Naive thymus-derived CD8-positive, alpha-beta T cell (primary cell): ENCODE measurements at places on chromosomes 6 and 20.

DNA sequence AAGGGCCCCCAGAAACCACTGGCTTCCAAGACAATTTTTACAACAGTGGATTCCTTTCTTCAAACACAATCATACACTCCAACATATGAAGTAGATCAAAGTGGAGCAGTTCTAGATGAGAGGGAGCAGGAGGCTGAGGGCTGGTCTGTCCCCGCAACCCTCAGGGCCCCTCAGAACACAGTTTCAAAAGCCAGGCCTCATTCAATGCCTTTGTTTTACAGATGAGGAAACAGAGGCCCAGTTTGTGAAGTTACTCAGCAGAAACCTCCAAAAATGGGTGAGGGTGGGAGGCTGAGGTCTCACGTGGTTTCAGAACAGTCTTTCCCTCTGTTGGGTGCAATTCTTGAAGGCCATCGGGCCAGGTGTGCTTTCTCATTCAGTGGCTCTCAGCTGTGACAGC is 134.9 kb downstream of the SCML4 start:
- no peaks in the 10 kb centered on the region for H3K36me3 ChIP-seq
- peak overlapping the region; percentile 19 for H3K27ac ChIP-seq
- H3K27me3 ChIP-seq = no peaks in the 10 kb centered on the region

DNA sequence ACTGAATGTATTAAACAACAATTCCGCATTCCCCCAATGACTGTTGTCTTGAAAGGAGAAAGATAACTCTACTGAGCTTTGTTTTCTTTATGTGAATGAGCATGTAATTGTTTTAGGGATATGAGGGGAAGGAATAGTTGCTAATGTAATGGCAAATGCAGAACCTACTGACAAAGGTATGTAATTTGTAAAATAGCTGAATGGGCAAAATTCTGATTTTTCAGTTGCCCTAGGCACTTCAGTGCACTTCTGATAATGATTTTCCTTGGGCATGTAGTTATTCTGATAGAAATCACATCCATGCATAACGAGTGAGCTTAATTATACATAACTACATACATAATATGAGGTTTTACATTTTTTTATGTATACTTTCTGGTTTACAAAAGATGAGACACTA is 53.4 kb upstream of the FOXO3 start:
- H3K4me1 ChIP-seq = no peaks in the 10 kb centered on the region
- no peak overlapping the region for H3K27ac ChIP-seq
- H3K36me3 ChIP-seq = peaks cover 63% of the 10 kb centered on the region
- H3K4me3 ChIP-seq = no peak overlapping the region
- no peaks in the 10 kb centered on the region for H3K27me3 ChIP-seq

GRCh38 chr20:63322933-63323273 is 29.9 kb downstream of the COL20A1 start:
- no peak overlapping the region for H3K27ac ChIP-seq
- no peak overlapping the region for H3K4me3 ChIP-seq
- H3K36me3 ChIP-seq = no peaks in the 10 kb centered on the region
- H3K27me3 ChIP-seq = peaks cover 14% of the 10 kb centered on the region
- H3K4me1 ChIP-seq = no peaks in the 10 kb centered on the region
- no peak for DNase-seq

- peaks cover 14% of the 10 kb centered on the region for H3K4me1 ChIP-seq
- peak overlapping the region; percentile 45 for H3K27ac ChIP-seq
- no peaks in the 10 kb centered on the region for H3K27me3 ChIP-seq
Observed at GRCh38 chr6:146770965-146771735, 172.4 kb downstream of the ADGB start.

DNA sequence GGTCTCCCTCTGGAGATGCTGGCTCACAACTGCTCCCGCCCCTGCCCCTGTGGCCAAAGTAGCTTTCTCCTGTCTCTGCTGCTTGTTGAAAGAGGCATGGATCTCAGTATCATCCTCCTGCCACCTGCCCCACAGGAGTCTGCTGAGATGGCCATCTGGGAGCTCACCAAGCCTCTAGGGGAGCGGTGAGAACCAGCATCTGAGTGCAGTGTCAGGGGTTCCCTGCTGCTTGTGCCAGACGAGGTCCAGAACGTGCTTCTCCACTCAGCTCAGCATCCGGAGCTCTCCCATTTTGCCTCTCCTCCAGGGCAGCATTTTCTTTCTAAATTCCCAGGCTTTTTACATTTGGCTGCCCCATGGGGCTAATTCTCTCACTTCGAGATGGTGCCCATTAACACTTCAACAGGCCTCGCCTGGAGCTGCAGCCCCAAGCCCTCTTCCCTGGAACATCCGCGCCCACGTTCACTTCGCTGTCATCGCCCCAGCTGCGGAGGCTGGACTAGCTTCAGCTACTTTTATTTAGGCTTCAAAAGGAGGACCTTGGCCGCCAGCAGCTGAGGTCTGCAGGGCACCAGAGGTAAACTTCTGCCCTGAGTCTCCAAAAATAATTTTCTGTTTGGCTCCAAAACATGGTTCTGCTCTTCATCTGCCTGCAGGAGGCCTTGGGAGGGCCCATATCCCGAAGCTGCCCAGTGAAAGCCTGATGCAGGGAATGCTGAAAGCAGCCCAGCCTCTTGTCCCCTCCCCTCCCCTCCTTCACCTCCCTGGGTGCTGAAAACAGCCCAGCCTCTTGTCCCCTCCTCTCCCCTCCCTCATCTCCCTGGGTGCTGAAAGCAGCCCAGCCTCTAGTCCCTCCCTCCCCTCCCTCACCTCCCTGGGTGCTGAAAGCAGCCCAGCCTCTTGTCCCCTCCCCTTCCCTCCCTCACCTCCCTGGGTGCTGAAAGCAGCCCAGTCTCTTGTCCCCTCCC is 25.2 kb upstream of the MLN start:
- no peak overlapping the region for H3K4me3 ChIP-seq
- no peak for DNase-seq
- H3K27me3 ChIP-seq = no peaks in the 10 kb centered on the region
- H3K4me1 ChIP-seq = no peaks in the 10 kb centered on the region
- H3K36me3 ChIP-seq = no peaks in the 10 kb centered on the region

DNA sequence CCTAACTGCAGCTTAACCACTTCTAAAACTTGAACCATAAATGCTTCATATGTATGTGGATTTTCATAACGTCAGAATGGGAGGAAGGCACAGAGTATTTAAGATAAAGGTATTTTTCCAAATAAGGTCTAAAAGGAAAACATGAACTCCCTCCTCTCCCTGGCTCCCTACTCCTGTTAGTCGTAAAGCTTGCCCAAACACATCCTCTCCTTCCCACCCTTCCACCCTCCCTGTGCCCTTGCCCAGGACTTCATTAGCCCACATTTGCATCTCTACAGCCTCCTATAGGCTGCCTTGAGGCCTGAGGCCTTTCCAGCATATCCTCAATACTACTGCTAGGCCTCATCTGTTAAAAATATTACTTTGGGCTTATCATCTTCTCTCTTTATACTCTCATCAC is 17.1 kb upstream of the SMIM13 start:
- no peak for DNase-seq
- no peak overlapping the region for H3K4me3 ChIP-seq
- H3K36me3 ChIP-seq = no peaks in the 10 kb centered on the region
- H3K4me1 ChIP-seq = no peaks in the 10 kb centered on the region
- H3K27ac ChIP-seq = no peak overlapping the region

DNA sequence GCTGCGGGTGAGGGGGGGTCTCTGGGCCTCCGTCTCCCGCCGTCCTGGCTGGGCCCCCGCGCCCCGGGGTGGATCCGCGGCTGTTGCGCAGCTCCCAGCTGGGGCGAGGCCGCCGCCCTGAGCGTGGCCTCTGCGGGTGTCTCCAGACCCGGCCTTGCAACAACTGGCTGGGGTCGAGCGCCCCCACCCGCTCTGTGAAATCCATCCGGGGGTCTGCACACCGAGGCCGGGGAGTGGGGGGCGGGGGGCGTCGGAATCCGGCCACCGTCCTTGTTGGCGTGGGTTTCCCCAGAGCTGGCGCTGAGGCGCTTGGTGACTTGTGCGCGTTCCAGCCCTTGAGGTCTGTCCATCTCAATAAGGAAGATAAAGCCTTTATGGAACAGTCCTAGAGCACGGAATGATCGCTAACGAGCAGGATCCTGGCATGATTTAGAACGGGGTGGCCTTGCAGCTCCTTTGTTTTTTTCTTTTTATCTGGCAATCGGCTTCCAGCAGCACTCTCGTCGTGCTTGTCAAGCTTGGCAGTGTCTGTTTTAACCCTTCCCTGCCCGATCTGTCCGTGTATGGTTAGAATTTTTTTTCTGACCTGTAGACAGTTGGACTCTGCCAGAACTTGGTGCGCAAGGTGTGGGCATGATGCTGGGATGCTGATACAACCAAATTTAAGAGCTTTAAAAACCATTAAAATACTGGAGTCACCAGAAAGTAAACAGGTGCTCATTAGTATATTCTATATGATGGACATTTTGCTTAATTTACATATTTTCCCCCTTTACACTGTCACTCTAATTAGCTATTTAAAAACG is 675 bp downstream of the DSTN start:
- peaks cover 37% of the 10 kb centered on the region for H3K4me1 ChIP-seq
- peak overlapping the region; percentile 98 for H3K27ac ChIP-seq
- peak overlapping the region; percentile 92 for H3K4me3 ChIP-seq
- peaks cover 6% of the 10 kb centered on the region for H3K27me3 ChIP-seq
- no peak for DNase-seq
